Activated CD4-positive, alpha-beta T cell treated with anti-CD3 and anti-CD28 coated beads for 48 hours (primary cell): ENCODE measurements at places on chromosomes 7 and 10.
A peak's percentile ranks its signal among the peaks of the same experiment; 100 is the strongest.

GRCh38 chr7:12888717-12889116 lies 201.3 kb downstream of the ARL4A start:
- no peak for DNase-seq

GRCh38 chr7:104795616-104796398 lies 218.2 kb upstream of the KMT2E start:
- no peak for DNase-seq

- no peak for DNase-seq
These were observed 163.1 kb downstream of the ARHGAP12 start for GRCh38 chr10:31765541-31765940.

- DNase-seq, result no peak
These were observed 259.0 kb downstream of the PHTF2 start for GRCh38 chr7:78057571-78057970.

DNA sequence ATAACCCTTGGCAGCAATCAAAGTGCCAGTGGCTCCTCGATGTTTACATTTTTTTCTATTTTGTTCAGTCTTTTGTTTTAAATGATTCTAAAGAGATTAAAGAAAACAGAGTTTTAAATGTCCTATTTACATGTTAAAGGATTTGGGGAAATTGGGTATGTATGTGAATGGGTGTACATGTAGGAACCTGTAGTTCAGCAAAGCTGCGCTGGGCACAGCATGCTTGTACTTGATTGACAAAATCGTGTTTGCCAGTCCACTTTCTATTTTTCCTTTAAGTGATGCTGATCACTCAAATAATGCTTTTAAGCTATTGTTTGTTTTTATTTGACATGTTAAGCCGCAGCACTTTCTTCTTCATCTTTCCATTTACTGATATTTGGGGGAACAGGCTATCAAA lies 40.9 kb downstream of the FHIP2A start:
- no peak for DNase-seq

GRCh38 chr7:148715027-148715426 lies 16.3 kb downstream of the CUL1 start:
- DNase-seq, result no peak

- no peak for DNase-seq
These were observed 40.4 kb downstream of the AP5Z1 start for GRCh38 chr7:4815609-4816418.

- no peak for DNase-seq
These were observed at the start of gene LIPM for GRCh38 chr10:88802523-88803285. Gene LIPM, plus strand, starts transcription at chr10:88802730. Its CDS starts 167 bp downstream, at chr10:88802897.

DNA sequence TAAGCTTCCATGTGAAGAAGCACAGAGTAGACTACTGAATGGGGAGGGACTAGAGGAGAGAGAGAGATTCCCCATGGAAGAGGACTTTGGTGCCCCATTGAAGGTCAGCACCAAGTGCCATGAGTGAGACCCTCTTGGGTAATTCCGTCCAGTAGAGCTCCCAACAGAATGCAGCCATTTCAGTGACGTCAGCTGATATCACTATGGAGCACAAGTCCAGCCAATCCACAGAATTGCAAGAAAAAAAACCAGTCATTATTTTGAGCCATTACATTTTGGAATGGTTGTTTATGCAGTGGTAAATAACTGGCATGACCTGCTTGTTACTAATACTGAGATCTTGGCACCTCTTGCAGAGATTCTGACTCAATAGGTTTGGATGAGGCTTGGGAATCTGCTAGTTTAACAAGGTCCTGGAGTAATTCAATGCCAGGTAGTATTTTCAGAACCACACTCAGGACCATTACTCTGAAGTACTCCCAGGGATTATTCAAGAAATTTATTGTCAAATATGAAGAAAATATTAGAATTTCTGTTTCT lies 52.6 kb upstream of the SP8 start:
- no peak for DNase-seq

- no peak for DNase-seq
These were observed 10.5 kb downstream of the SKAP2 start for GRCh38 chr7:26853788-26854393.

DNA sequence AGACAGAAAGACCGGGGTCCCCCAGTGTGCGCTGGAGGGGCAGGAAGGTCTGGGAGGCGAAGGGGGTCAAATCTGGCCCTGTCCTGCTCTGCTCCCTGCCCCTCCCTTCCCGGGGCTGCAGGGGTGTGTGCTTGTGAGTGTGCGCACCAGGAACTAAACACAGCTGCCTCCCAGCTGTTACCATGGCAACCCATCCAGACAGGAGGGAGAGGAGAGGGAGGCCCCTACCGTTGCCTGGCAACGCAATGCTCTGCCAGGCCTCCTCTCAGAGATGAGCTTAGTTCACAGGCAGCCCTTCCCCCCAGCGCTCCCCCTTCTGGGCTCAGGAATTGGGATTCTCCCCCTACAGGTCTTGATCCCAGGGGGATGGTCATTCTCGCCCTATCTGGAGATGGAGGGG lies 6.1 kb downstream of the NYAP1 start:
- DNase-seq, result peak; percentile 65

- peak; percentile 62 for DNase-seq
These were observed 91.5 kb downstream of the ARID5B start for GRCh38 chr10:61992671-61993668.

DNA sequence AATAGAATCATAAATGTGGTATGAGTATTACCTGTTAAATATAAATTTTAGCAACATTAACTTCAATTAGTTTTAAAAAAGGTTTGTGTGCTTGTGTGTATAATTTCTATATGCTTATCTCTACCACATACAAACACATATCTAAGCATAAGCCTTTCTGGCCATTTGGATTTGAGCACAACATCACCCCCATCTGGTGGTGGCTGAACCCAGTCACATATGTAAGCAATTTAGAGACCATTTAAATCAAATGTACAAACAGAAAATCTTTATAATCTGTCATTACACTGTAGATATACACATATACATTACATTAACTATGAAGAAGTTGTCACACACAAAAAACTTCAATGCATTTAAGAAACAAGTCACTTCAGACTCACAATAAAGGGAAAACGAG lies 31.7 kb downstream of the GPR22 start:
- peak; percentile 25 for DNase-seq

DNA sequence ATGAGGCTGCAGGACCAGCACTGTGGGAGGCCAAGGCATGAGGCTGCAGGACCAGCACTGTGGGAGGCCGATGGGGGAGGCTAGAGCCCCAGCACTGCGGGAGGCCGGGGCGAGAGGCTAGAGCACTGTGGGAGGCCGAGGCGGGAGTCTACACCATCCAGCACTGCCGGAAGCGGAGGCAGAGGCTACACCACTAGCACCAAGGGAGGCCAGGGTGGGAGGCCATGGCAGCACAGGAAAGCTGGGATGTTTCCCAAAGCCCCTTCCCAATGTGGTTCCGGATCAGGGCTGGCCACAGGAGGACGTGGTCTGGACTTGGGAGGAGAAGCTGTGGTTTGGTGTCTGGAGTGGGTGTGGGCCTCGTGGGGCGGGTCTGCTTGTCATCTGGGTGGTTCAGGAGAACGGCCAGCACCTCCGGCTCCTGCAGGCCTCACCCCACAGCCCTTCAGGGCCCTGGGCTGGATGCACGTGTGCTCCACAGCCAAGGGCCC lies 43.6 kb downstream of the PDGFA start:
- no peak for DNase-seq

DNA sequence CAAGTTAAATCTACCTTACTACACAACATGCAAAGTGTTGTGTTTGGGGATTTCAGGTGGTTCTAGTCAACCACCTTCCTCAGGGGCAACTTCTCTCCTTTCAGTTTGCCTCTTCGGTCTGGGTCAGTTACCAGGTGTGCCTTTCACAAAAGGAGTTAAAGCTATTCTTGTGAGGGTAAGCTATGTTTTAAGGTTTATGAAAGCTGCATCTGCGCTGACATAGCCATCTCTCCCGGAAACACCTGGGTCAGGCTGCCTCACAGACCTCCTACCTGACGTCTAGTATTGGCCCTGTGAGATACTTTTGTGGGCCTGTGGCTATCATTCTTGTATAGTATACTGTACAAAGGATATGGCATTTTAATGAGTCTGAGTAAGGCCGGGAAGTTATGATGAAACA lies 67.7 kb upstream of the ITGA8 start:
- no peak for DNase-seq

DNA sequence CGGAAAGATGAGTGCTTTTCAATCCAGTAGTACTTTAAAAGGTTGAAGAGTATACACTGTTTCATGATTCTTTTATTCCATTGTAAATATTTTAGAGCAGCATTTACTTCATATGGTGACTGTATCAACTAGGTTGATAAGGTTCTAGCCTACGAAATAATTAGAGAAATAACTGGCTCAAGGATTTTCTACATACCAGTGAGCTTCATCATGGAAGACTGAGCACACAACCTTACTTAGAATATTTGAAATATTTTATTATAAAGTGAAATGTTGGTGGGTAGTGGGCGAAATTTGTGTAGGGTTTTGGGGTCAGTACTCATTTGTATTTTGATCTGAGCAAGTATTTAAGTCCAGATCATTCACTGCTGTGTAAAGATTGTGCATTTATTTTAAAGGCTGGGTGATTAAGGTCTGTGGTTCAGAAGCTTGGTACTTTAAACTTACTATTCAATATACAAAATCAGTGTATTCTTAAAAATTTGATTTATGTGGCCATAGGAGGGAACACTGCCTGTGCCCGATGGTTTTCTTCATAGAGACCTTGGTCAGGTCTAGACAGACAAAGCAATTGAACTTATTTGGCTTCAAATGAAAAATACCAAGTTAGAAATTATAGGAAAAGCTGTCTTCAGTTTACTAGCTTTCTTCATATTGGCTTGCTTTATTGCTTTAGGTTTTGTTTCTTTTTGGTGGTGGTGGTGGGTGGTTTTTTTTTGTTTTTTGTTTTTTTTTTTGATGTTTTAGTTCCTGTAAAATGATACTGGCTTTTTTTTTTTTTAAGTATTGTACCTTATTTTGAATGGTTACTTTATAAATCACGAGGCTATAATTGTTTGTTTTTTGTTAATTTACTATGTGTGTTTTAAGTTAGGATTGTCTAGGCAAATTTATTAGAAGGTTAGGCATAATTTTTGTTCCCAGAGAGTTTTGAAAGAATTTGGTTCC lies 3.0 kb downstream of the KMT2E start:
- no peak for DNase-seq

DNA sequence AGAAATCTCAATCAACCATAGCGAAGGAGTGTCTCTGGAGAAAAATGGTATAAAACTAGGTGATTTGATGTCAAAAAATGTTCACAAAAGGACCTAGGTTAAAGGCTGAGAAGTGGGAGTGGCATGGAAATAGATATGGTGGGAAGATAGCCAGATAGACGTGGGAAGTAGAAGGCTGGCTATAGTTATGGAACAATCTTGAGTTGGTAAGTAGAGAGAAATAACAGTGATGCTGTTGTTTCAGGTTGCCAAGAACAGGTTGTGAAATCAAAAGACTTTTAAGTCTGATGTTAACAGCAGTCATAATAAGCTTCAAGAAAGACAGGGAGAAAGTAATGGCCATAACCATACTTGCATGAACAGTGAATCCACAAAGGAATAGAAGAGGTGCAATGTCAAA lies 106.1 kb upstream of the RSU1 start:
- no peak for DNase-seq

- no peak for DNase-seq
These were observed 232.9 kb upstream of the KAT6B start for GRCh38 chr10:74593470-74593869.

- DNase-seq, result no peak
These were observed 94.7 kb downstream of the DYNC2I1 start for GRCh38 chr7:158950914-158951635.

GRCh38 chr10:119090968-119091367 lies 10.4 kb upstream of the EIF3A start:
- DNase-seq, result no peak

DNA sequence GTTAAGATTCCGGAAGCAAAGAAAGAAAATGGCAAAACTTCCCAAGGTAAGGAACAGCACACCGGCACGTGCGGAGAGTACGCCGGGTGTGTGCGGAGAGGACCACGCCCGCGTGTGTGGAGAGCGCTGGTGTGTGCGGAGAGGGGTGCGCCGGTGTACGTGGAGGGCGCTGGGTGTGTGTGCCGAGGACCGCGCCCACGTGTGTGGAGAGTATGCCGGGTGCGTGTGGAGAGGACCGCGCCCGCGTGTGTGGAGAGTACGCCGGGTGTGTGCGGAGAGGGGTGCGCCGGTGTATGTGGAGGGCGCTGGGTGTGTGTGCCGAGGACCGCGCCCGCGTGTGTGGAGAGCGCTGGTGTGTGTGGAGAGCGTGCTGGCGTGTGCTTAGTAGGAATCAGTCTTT lies 48.6 kb upstream of the DPYSL4 start:
- no peak for DNase-seq

DNA sequence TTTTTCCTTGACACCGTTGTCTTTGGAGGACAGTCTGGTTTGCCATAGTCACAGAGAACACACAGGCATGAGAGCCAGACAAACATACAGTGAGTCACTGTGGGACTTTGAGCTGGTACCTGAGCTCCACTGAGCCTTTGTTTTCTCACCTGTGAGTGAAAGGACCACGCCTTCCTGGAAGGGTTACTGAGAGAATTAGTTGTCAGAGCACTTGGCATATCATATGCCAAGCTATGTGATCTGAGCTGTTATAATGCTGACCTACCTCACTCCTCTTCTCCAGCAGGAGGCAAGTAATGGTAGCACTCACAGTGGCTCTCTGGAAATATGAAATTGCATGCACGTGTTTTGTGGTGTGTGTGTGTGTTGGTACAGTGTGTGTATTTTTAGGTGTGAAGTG lies 59.7 kb downstream of the CXCL12 start:
- no peak for DNase-seq

GRCh38 chr7:96685353-96685752 lies 24.3 kb downstream of the SEM1 start:
- DNase-seq, result no peak
